Left cardiac atrium (tissue), 4 donors: ENCODE measurements at places on chromosomes 5 and 9. TPM values are rescaled to one million over a fixed set of nuclear protein-coding genes. Genes with fewer than 3 reads are reported as not detected.

- no peak for DNase-seq
These were observed 50.1 kb upstream of the FBXL17 start for GRCh38 chr5:108432024-108432423.

DNA sequence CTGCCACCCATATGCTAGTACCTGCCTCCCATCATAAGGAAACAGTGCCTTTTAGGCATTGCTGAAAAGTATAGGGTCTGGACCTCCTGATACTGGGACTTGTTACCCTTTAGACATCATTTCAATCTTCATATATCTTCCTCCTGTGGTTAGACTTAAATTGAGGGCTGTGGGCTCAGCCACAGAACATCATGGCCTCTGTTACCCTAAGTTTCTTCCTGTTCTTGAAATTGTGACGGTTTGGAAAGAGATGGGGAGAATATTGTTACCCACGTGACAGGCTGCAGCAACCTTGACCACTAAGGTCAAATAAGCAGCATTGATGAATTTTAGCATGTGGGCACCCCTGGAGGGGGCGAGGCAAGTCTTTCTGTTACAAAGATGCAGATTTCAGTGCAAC lies 87.7 kb downstream of the PDE8B start:
- no peak for DNase-seq

DNA sequence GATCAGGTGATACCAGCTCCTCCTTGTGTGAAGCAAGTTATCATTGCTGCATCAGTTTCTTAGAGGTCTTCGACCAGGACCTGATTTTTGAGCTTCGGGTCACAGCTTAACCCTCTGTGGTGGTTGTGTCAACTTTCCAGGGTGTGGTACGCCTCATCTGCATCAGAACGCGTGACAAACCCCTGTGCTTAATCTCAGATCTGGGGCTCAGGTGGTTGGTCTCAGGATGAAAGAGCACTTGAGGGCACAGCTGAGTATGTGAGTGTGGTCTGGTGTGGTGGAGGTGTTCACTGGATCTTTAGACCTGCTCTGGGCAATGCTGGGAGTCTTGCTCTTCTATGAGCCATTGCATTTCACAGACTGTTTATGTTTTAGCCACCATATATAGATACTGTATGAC lies 64.1 kb downstream of the OSTF1 start:
- DNase-seq: no peak

Gene ADAMTS12
- total RNA-seq: 3.4 TPM
